Aorta (tissue), 5 donors: ENCODE measurements at places on chromosomes 3 and 15. TPM values are rescaled to one million over a fixed set of nuclear protein-coding genes. Genes with fewer than 3 reads are reported as not detected.
A peak's percentile ranks its signal among the peaks of the same experiment; 100 is the strongest.

GRCh38 chr3:183502237-183503181, 53.0 kb downstream of the KLHL6 start:
- H3K4me1 ChIP-seq: no peaks in the 10 kb centered on the region
- H3K4me3 ChIP-seq: no peak overlapping the region
- H3K36me3 ChIP-seq: no peaks in the 10 kb centered on the region
- H3K27me3 ChIP-seq: no peaks in the 10 kb centered on the region

The THRB gene
- total RNA-seq: 59.7 TPM

DNA sequence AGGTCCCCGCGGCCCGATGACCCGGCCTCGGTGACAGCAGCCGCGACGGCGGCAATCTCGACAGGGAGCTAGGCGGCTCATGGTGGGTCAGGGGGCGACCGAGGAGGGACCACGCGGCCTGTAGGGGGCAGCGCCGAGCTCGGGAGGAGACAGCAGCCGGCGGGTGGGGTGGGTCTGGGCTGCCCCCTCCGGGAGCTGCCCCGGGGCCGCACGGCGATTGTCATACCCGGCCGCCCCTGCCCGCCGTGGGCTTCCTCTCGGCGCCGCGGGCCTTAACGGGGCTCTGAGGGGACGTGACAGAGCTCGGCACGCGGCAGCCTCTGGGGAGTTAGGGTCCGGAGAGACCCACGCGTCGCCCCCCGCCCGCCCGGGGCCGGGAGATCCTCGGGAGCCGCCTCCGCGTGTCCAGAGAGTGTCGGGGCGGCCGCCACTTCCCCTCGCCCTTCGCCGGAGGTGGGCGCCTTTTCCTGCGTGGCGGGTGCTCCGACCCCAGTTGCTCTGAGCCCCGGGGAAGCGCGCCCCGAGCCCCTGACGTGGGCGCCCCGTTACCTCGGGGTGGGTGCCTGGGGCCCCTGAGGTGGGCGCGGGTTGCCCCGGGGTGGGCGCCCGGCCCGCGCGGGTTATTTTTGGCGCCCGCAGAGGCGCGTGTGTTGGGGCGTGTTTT, 539 bp upstream of the PLCL2 start:
- peak; percentile 90 for DNase-seq
- peak overlapping the region; percentile 6 for H3K27ac ChIP-seq
- no peaks in the 10 kb centered on the region for H3K4me1 ChIP-seq
- no peaks in the 10 kb centered on the region for H3K27me3 ChIP-seq
- no peaks in the 10 kb centered on the region for H3K36me3 ChIP-seq

The LSAMP gene
- 7.8 TPM for total RNA-seq

The TRIM71 gene
- total RNA-seq: not detected

GRCh38 chr3:172868582-172869200, 118.2 kb downstream of the ECT2 start:
- no peaks in the 10 kb centered on the region for H3K27me3 ChIP-seq
- no peak overlapping the region for H3K4me3 ChIP-seq
- no peaks in the 10 kb centered on the region for H3K36me3 ChIP-seq
- no peaks in the 10 kb centered on the region for H3K4me1 ChIP-seq

- no peak overlapping the region for H3K4me3 ChIP-seq
- no peak overlapping the region for H3K27ac ChIP-seq
- DNase-seq: no peak
- H3K27me3 ChIP-seq: no peaks in the 10 kb centered on the region
These were observed 24.9 kb downstream of the ETFA start for GRCh38 chr15:76286271-76286879.

DNA sequence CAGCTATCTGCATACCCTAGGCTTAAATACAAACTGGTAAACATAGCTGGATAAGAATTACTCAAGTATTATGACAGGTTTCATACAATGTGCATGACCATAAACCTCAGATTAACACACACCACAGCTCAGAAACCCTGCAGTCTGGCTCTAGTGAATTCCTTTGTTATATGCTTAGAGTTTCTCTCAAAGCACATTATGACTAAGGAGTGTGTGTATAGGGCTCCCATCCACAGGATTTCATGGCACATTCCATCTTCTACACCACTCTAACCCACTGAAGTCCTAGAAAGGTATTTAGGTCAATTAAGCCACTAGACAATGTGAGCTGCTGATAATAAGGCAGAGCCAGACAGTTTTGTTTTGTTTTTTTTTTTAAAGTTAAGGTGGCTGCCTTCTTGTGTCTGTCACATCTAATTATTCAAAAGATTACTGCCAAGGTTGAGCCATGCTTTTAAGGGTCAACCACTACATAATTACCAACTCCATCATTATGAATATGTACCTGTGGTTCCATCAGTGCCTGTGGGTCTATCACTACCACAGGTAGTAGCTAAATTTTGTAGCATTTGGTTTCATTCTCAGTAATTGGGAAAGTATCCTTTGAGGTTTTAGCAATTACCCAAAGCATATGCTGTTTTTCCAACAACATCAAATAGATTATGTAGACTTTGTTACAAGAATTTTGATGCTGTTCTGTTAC, 107.0 kb downstream of the ALCAM start:
- peak overlapping the region; percentile 9 for H3K27ac ChIP-seq
- no peaks in the 10 kb centered on the region for H3K27me3 ChIP-seq
- DNase-seq: no peak
- H3K4me3 ChIP-seq: no peak overlapping the region
- no peaks in the 10 kb centered on the region for H3K36me3 ChIP-seq

The GPR149 gene
- total RNA-seq: not detected

DNA sequence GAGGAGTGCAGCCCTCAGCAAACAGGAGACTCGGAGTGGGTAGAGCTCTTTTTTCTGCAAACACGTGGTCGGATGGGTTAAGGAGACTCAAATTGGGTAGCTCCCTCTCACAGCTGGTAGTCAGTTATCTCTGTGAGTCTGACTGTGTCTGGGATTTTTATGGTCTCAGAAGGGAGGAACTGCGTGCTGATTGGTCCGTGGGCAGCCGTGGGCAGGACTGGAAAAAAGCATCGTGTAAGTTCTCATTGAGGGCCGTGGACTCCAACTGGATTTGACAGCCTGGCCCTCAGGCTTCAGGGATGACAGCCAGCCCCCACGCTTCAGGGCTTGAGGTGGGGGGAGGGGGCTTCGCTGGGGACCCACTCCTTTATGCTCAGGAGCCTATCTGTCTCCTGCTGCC, 463.9 kb downstream of the EPHA3 start:
- no peaks in the 10 kb centered on the region for H3K4me1 ChIP-seq
- no peaks in the 10 kb centered on the region for H3K27me3 ChIP-seq
- no peak overlapping the region for H3K27ac ChIP-seq

DNA sequence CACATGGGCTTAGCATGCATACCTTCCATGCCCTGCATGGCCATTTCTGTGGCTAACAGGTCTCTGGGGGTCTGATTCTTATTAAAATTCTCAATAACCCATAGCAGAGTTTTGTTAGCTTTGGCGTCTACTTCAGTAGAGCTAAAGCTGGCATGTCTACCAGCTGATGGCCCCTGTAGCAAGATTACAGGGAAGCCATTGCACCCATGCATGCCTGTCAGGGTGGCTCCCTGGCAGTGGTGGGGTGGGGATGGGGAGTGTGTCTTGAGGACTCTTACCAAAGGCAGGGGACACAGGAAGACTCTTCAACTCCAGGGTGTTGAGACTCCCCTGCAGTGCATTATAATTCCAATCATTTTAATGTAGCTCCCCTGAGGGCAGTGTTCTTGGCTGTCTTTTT, 4.7 kb downstream of the KY start:
- no peak for DNase-seq
- no peaks in the 10 kb centered on the region for H3K4me1 ChIP-seq
- no peak overlapping the region for H3K4me3 ChIP-seq
- H3K27me3 ChIP-seq: no peaks in the 10 kb centered on the region
- H3K27ac ChIP-seq: no peak overlapping the region
- no peaks in the 10 kb centered on the region for H3K36me3 ChIP-seq

GRCh38 chr15:46091860-46092450, 457.1 kb downstream of the SQOR start:
- H3K4me3 ChIP-seq: no peak overlapping the region
- H3K27ac ChIP-seq: no peak overlapping the region
- H3K27me3 ChIP-seq: no peaks in the 10 kb centered on the region
- no peaks in the 10 kb centered on the region for H3K36me3 ChIP-seq

GRCh38 chr3:106617276-106617675, 748.5 kb upstream of the CBLB start:
- no peak for DNase-seq
- no peaks in the 10 kb centered on the region for H3K27me3 ChIP-seq
- no peaks in the 10 kb centered on the region for H3K4me1 ChIP-seq
- H3K27ac ChIP-seq: no peak overlapping the region
- H3K36me3 ChIP-seq: no peaks in the 10 kb centered on the region
- no peak overlapping the region for H3K4me3 ChIP-seq

The POPDC2 gene
- 9.5 TPM for total RNA-seq

The GOLGA8J gene
- 1.5 TPM for total RNA-seq

The MGLL gene
- 72.6 TPM for total RNA-seq

The CCK gene
- total RNA-seq: not detected

DNA sequence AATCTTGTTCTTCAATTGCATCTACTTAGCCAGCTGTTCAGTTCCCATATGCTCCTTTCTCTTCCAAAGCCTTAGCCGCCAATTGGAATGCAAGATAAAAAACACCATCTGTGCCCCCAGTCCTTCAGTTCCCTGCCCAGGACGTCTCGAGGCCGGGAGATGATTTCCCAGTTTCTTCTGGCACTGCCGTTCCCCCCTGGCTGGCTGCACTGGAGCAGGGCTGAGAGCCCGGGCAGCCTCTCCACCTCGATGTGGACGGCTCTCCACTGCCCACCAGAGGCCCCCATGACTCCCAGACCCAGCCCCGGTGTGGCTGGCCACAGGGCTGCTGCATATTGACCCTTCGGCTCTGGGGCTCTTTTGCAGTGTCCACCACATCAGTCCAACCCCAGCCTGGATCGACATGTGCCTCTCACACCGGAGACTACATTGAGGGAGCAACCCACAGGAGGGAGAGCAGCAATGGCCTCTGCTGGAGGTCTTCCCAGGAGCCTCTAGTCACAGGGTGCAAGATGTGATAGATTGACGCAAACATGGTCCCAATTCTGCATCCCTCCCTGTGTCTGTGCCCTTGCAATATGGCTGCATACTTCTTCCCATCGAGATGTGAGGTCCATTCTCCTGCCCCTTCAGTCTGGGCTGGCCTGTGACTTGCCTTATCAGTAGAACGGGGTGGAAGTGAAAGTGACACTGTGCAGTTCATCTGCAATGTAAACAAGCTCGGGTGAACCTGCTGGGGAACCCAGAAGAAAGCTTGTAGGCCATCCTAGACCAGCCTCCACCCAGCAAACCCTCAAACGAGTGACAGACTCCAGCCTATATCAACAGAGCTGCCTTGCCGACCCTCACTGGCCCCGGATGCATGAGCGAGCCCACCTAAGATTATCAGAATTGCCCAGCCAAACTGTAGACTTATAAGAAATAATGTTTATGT, 52.3 kb upstream of the PRR20G start:
- H3K4me1 ChIP-seq: no peaks in the 10 kb centered on the region
- H3K27me3 ChIP-seq: no peaks in the 10 kb centered on the region
- H3K27ac ChIP-seq: no peak overlapping the region
- no peak overlapping the region for H3K4me3 ChIP-seq
- no peaks in the 10 kb centered on the region for H3K36me3 ChIP-seq

DNA sequence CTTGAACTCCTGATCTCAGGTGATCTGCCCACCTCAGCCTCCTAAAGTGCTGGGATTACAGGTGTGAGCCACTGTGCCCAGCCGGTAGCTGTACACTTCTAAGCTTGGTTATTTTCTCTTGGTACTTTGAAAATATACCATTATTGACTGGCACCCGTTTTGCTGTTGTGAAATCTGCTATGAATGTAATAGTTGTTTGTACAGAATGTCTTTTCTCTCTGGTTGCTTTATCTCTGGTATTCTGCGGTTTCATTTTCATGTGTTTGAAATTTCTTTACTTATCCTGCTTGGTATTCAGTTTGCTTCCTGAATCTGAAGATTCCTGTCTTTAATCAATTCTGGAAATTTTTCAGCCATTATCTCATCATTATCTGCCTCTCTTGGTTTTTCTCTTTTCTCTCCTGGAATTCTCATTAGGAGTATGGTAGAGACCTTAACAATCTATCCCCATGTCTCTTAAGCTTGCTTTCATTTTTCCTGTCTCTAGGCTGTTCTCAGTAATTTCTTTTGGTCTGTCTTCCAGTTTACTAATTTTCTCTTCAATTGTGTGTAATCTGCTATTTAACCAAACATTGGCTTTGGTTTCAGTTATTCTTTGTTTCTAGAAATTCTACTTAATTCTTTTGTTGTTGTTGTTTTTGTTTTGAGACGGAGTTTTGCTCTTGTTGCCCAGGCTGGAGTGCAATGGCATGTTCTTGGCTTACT, 2.8 kb upstream of the PAK2 start:
- H3K27ac ChIP-seq: no peak overlapping the region
- no peak overlapping the region for H3K4me3 ChIP-seq
- H3K36me3 ChIP-seq: no peaks in the 10 kb centered on the region
- H3K27me3 ChIP-seq: no peaks in the 10 kb centered on the region

DNA sequence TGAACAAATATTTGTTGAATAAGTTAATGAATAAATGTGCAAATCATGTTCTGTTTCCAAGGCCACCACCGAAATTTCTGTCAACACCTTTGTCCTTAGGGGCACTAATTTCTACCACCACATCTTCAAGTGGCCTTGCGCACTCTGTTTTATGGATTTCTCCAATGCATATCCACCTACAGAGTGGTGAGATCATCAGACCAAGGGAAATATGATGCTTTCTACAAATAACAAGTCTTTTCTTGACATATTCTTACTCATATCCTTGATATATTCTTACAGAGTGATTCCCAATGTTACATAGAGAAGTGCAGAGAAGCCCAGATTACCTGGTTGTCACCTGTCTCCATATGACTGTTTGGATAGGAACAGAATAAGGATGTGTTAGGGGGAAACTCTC, 36.1 kb upstream of the TMCO5A start:
- H3K36me3 ChIP-seq: no peaks in the 10 kb centered on the region
- no peaks in the 10 kb centered on the region for H3K27me3 ChIP-seq
- DNase-seq: no peak
- H3K4me1 ChIP-seq: no peaks in the 10 kb centered on the region

DNA sequence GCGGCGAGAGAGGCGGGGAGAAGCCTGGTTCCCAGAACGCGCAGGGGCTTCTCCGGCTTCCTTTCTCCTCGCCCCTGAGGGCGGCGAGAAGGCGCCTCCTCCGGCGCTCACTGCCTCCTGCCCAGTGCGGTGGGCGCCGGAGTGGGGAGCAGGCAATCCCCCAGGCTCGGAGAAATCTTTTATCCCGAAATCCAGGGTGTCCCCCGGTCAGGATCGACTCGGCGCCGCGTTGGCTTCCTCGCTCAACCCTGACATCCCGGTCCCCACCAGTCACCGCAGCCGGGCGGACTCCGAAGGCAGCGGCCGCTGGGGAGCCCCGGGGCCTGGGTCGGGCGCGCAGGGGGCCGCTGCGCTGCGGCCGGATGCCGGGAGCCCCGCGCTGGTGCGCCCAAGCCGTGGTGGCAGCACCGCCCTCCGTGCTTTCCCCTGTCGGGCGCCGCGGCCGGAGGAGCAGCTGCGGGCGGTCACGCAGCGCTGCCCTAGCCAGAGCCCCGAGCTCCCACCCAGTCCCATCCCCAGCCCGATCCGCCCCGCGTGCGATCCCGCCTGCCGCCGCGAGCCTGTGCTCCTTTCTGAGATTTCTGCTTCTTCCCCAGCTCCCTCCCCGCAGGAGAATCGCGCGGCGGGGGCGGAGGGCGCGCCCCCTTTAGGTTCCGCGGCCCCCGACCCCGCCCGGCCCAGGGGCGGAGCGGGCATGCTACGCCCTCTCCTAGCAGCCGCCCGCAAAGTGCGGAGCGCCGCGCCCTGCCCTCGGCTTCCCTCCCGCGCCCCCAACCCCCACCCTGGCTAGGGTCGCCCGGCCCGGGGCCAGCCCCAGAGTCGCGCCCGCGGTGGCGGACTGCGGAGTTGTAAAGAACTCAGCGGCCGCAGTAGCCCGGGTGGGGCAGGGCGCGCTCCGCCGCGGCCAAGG, 683 bp upstream of the CACNA2D3 start:
- H3K4me3 ChIP-seq: peak overlapping the region; percentile 48
- H3K27ac ChIP-seq: no peak overlapping the region
- no peaks in the 10 kb centered on the region for H3K4me1 ChIP-seq
- H3K27me3 ChIP-seq: no peaks in the 10 kb centered on the region
